ENCODE measurements at places on chromosomes 16 and 17.

DNA sequence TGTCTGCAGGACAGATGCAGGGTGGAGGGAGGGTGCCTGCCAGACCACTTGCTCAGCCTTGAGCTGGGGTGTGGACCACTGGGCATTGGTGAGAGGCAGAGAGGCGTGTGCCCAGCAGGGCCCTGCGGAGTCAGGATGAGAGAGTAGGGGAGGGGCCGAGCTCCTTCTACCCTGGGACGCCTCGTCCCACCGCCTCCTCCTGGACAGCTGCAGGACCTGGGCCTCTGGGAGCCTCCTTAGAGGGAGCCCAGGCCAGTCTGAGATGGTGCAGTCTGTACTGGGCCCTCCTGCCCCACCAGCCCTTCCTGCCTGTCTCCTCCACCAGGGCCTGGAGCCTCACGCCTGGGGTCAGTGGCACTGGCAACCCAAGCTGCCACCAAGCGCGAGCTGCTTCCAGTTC is 35.9 kb upstream of the ACSF3 start:
- DNase-seq = no peak

GRCh38 chr16:85839681-85840240 is 40.3 kb downstream of the COX4I1 start:
- no peak for DNase-seq

GRCh38 chr17:50507871-50508572 is at the start of gene MYCBPAP:
Gene MYCBPAP, plus strand, starts transcription at chr17:50508439. Its CDS starts 236 bp downstream, at chr17:50508675.
- peak; percentile 74 for DNase-seq

GRCh38 chr16:53372992-53373871 is 61.0 kb upstream of the RBL2 start:
- peak; percentile 82 for DNase-seq

DNA sequence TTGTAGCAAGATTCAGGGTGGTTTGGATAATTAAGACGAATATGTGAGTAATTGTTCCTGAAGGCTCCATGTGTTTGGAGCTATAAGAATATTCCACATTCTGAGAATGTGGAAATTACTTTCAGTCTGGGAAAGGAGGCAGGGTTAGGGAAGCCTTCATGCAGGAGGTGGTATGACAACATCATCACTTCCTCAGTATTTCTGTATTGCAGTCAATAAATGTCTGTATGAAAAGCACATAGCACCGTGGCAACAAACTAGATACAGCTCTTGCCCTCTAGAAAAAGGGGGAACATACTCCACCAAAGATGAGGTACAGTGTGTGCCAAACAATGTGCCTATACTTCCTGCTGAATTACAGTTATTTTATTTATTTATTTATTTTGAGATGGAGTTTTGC is 26.1 kb upstream of the DHRS7B start:
- DNase-seq = no peak

DNA sequence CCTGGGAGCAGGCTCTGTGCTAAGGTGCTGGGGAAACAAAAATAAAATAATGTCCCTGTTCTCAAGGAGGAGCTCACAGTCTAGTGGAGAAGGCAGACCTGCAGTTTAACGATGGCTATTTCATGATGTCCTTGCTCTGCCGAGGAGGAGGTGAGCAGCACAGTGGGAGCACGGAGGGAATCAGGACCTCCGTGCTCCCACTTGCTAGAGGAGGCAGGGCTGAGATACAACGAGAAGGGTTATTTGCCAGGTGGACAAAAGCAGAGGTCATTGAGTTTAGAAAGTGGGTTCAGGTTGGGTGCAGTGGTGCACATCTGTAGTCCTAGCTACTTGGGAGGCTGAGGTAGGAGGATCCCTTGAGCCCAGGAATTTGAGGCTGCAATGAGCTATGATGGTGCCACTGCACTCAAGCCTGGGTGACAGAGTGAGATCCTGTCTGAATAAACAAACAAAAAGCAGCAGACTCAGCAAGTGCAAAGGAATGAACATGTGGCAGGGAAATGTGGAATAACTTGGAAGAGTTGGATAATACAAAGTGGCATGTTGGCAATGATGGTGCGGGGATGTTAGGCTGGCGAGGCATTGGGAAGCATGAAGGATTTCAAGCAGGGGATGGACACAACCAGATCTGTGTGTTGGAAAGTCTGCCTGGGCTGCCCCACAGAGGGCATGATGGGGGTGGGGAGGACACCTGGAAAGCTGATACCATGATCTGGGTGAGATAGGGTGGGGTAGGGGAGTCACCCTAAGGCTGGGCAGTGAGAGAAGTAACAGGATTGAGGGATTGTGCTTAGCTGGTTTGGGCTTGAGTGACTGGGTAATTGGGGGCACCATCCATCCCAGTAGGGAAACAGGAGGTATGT is 12.8 kb upstream of the TNS4 start:
- no peak for DNase-seq

DNA sequence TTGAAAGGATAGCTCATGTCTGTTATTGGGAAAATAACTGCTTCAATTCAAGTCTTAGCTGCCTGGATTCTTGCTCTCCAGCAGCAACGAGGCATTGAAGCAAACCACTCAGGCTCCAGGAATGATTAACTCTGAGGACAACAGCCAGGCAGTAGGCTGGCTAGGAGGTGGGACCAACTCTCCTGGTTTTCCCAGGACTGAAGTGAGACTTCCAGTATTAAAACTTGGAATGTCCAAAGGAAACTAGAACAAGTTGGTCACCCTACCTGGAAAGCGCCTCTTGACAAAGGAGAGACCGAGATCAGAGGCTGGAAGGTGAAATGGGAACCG is 100.7 kb downstream of the SALL1 start:
- DNase-seq = no peak

GRCh38 chr16:735982-736453 is 4.8 kb downstream of the CIAO3 start:
- no peak for DNase-seq

GRCh38 chr17:7929158-7930023 is at the start of gene KCNAB3:
Gene KCNAB3, minus strand, starts transcription at chr17:7929856. Its CDS starts 421 bp downstream, at chr17:7929435.
- DNase-seq = peak; percentile 37

GRCh38 chr17:74542166-74542565 is 3.7 kb downstream of the CD300C start:
- DNase-seq = no peak

DNA sequence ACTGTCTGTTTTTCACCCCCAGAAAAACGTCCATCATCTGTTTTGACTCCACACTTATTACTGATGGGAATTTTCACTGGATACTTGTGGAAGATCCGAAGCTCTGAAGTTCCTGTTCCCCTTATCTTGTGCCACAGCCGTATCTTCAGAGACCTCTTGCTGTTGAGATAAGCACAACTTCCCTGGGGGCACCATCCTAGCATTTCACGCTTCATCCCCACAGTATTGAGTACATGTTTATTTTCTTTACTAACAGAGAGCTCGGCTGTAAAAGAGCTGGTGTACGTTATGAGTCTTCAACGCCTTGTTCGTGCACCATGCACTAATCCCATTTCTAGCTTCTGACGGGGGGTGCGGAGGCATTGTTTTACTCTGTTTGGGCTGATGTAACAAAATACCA is 813.6 kb upstream of the EEF2KMT start:
- no peak for DNase-seq

DNA sequence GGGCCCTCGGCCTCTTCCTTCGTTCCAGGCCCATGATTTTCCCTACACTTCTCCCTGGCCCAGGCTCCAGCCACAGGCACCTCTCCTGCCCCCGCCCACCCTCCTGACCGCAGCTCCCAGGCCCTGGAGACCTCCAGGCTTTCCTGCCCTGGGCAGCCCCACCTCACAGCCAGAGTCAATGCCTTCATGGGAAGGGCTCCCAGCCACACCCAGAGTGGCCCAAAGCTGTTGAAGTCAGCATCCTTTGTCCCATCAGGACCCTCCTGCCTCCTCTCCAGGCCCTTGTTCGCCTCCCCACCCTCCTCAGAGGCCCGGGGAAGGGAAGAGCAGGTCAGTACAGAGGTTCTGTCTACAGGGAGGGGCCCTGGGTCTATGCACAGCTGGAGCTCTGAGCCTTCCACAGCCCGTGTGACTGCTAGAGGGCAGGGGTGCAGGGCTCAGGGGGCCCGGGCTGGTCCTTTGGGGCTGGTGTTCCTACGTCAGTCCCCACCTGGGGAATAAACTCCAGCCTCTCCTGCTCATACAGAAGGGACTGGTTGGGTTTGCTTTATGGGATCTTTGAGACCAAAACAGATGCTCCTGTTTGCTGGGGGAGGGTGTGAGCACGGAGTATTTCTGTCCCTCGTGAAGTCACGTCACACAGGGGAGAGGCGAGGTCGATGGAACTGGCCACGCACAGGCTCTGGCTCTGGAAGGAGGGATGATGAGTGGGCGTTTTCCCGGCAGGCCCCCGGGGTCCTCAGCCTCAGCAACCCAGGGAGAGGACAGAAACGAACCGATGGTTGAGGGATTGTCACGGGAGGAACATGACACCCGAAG is 20.3 kb downstream of the TRARG1 start:
- DNase-seq = no peak

DNA sequence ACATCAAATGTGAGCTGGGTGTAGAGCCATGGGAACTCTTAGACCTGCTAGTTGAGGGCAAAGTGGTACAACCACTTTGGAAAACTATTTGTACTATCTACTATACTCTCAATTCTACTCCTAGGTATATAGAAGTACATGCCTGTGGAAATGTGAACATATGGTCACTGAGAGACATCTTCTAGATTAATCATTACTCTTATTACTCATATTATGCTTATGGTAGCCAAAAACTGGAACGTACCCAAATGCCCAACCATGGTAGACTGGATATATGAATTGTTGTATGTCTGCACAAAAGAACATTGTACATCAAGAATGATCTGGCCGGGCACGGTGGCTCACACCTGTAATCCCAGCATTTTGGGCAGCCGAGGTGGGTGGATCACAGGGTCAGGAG is 2.7 kb downstream of the WDR45B start:
- DNase-seq = no peak

DNA sequence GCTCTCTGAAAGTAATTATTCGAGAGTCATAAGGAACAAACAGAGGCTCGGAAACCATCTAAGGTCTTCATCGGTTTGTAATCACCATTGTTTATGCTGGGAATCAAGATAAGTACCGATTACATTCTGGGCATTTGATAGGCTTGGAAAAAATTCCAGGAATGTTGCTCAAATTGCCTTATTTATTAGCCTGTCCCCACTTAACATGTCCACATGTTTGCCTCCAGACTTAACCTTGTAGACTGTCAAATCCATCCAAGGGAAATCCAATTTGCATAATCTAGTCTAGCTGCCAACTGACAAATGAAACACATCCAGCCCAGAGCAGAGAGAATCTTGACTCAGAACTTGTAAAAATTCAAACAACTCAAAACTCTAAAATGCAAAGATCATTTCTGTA is 51.3 kb upstream of the TMC5 start:
- no peak for DNase-seq

GRCh38 chr17:21287703-21288449 is 3.4 kb downstream of the MAP2K3 start:
- peak; percentile 92 for DNase-seq

DNA sequence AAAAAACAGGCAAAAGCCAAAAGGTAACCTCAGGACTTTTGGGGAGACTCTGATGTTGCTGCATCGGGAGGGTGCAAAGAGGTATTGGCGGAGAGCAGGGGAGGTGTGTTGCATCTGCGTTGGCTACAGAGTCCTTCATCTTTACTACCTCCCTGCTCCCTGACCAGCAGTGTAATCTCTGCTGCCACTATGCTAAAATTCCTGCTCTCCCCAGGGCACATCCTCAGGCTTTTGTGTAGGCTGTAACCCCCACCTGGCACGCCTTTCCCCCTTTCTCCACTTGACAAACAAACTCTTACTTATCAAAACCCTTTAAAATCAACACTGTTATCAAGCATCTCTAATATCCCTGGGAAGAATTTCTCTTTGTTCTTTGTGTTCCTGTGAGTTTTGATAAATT is 435.3 kb downstream of the HAPSTR1 start:
- no peak for DNase-seq

DNA sequence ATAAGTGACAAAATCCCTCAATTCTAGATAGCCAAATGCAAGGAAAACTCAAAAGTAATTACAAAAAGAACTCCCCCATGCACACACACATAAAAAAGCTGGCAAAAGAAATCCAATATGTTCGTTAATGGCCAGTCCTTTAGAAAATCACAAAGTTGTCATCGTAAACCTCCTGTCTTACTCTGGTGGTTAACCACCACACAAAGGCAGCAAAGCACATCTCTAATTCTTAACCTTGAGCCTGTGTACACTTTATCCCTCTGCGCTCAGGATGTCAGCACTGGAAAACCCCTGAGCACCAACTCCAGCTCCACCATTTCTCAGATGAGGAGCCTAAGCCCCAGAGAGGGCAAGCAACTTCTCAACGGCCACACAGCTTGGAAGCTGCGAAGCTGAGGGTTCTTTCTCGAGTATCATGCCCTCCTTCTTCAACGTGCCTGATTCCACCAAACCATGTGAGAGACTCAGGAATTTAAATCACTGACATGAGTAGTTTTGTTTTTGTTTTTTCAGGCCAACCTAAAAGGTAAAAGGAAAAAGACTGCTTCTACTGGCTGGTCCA is 72.5 kb downstream of the C16orf95 start:
- DNase-seq = no peak

- no peak for DNase-seq
These were observed 13.8 kb downstream of the NDUFAF8 start for GRCh38 chr17:81252987-81253329.

DNA sequence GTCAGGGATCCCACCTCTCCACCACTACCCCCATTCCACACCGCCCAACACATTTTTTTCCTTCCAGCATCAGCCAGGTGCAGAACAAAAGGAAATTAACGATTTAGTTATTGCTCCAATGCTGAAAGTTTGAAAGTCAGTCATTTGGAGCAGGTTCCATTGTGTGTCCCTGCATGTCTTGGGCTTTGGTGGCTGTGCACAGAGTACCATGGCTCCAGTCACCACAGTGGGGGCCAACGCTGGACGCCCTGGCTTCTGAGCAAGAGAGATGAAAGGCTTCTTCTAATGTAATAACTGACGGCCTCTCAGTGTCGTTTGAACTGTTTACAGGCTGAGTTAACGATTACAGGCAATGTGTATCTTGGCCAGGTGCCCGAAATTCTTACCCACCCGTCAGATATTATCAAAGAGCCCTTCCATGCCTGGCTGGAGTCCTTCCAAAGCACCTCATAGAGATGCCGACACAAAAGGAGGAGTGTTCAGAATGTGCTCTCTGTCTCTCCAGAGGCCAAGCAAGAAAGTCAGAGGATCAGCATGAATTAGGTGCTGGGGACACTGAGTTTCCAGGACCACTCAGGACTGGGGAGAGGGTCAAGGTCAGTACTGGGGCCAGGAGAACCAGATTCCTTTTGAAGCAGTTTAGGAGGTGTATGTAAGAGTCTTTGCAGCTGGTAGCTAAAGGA is 25.9 kb downstream of the RNF43 start:
- DNase-seq = no peak

- DNase-seq = no peak
These were observed 14.7 kb downstream of the IFT140 start for GRCh38 chr16:1597154-1597553.

Measured in stimulated activated CD4-positive, alpha-beta T cell treated with anti-CD3 and anti-CD28 coated beads, Interleukin-4, amount 100 ng/mL, for 4 hours (primary cell).